ENCODE measurements at places on chromosomes 2 and 18.

- no peak for DNase-seq
Measured at GRCh38 chr2:208542465-208543041, 136.0 kb downstream of the PTH2R start.

GRCh38 chr18:48743886-48744285 is 205.1 kb downstream of the CTIF start:
- DNase-seq: no peak

- no peak for DNase-seq
Measured at GRCh38 chr2:211070547-211070946, 514.1 kb downstream of the CPS1 start.

DNA sequence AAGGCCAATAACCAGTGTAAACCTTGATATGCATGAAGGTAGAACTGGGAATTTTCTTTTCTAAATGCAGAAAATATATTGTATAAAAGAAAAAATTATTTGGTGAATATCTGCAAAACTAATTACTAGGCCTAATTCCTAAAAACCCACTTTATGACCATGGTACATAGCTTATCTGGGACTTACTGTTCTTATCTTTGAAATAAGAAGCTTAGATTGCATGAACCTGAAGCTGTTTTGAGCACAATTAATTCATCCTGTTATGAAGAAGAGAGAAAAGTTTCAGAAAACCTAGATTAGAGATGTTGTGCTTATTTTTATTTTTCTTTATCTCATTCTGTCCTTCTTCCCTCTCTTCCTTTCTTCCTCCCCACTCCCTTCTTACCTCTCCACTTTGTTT is 235.0 kb downstream of the GULP1 start:
- DNase-seq: no peak

- no peak for DNase-seq
Measured at GRCh38 chr2:69164061-69164778, 151.2 kb downstream of the ANTXR1 start.

GRCh38 chr2:240462073-240462706 is 26.7 kb downstream of the GPC1 start:
- DNase-seq: no peak

GRCh38 chr18:24118750-24119577 is 19.9 kb upstream of the CABYR start:
- DNase-seq: peak; percentile 82

DNA sequence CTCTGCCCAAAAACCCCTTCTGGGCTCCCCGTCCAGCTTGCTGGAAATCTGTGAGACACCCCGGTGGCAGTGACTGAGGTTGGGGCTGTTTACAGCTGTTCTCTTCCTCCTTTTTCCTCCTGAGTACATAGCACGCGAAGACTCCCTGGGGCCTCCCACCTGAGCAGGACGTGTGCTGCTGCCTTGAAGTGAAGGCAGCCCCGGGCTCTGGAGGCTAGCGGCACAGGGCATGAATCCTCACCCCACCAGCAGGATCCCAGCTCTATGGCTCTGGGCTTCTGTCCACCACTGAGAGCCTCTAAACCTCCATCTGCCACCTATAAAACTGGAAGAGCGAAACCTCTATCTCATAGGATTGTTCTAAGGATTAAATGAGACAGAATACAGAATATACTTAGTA is 182.5 kb downstream of the TMEM163 start:
- no peak for DNase-seq

GRCh38 chr2:115580784-115581183 is 1138.3 kb downstream of the DPP10 start:
- DNase-seq: no peak

GRCh38 chr18:63889626-63890025 is 2.1 kb downstream of the SERPINB2 start:
- no peak for DNase-seq

DNA sequence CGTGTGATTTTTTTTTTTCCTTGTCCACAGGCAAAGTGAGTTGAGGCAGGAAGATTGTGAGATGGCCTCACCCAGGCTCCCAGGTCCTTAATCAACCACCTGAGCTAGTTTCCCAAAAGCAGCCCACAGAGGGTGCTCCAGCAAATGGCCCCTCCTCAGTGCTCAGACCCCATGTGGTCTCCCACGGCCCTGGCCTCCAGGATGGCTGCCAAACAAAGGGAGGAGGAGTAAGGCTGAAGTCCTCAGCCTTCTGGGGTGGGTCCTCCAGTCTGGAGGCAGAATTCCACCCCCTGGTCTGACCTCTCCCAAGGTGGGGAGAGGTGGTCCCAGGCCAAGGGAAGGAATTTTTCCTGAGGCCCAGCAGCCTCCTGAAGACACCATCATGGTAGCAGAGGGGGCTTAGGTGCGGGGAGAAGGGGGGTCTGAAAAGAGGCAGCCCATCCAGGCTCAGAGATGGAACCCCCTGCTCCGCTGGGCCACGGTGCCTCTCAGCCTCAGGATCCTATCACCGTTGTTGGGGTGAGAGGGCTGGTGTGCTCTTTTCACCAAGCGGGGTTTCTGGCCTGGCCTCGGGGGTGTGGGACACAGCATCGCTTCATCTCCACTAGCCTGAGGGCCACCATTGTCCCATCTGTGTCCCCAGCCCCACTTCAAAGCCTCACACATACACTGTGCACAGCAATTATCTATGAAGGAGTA is 2.3 kb downstream of the NGEF start:
- no peak for DNase-seq

GRCh38 chr2:181517685-181518301 is 60.6 kb downstream of the ITGA4 start:
- no peak for DNase-seq

- DNase-seq: no peak
Measured at GRCh38 chr2:222108957-222109585, 189.7 kb downstream of the PAX3 start.

DNA sequence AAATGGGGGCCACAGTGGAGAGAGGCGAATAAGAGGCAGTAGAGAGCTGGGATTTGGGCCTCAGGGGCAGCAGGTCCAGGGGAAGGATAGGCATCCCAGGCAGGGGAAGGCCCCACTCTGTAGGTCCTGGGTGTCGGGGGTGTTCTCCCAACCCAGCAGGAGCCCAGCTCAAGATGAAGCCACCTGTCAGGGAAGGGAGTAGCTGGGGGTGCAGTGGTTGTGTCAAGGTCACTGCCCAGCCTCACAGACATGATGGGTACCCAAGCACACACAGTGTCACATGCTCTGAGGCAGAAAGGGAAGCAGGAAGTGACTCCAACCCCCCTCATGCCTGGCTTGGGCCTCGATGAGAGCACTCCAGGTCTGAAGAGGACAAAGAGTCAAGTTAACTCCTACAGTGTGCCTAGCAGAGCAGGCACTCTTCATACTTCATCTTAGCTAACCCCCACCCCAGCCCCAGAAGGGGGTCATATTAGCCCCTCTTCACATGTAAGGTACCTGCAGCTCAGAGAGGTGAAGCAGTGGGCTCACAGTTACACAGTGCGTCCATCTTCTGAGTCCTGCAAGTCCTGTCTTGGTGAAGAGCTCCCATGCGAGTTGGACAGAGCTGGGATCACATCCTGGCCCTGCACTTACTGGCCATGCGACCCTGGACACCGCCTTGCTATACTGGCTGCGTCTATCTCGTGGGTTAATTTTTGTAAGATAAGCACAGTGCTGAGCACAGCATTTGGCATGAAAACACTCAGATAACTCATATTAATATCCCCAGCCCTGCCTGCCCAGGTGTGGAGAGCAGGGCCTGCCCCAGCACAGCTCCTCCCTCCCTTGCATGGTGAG is 72.6 kb upstream of the DAPL1 start:
- DNase-seq: no peak

- no peak for DNase-seq
Measured at GRCh38 chr18:39951142-39951720, 2003.8 kb upstream of the PIK3C3 start.

DNA sequence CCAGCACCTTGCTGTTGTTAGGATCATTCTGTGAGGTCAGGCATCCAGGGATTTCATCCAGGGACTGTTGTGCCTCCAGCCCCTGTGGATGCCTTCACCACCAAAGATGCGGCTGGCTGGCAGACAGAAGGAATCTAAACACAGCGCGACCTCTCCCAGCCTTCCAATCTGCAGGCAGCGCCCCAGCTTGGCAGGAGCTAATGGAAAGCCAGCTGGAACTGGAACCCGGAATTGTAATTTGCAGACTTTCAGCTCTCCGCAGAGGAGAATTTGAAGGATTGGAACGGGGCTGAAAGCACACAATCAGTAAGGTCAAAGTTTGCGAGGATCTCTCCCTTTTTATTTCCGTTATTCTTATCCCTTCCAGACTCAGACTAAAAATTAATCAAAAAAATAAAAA is 127.8 kb downstream of the TRIB2 start:
- no peak for DNase-seq

DNA sequence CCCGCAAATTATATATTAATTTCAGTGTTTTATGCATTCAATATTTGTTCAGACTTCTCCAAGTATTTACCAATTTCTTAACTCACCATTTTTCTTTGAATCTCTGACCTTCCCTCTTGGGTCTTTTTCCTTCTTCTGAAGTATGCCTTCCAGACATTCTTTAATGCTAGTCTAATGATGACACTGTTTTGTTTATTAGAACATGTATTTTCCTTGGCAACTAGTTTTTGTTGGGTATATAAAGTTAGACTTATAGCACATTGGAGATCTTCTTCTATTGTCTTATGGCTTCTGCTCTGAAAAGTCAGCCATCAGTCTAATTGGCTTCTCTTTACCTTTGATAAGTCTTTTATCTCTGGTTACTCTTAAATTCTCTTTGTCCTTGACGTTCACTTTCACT is 423.2 kb upstream of the NRP2 start:
- DNase-seq: no peak

GRCh38 chr2:211512806-211513205 is 956.4 kb downstream of the CPS1 start:
- no peak for DNase-seq

GRCh38 chr2:83650161-83650560 is 808.9 kb downstream of the SUCLG1 start:
- no peak for DNase-seq

GRCh38 chr2:191178806-191179514 is 28.2 kb upstream of the STAT4 start:
- no peak for DNase-seq

DNA sequence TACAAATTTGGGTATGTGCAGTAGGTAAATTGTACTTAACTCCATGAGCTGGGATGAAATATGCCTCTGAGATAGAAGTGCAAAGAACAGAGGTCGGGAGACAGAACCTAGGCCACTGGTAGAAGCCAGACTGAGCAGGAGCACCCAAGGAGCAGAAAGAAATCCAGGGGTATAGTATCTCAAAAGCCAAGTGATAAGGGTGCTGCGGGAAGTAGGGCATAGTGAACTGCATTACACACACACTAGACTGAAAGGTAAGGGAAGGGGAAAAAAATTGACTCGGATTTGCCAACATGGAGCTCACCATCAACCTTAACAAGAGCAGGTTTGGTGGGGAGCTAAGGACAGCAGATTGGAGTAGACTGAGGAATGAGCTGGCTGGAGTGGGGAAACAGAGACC is 89.3 kb upstream of the TMEM247 start:
- no peak for DNase-seq

DNA sequence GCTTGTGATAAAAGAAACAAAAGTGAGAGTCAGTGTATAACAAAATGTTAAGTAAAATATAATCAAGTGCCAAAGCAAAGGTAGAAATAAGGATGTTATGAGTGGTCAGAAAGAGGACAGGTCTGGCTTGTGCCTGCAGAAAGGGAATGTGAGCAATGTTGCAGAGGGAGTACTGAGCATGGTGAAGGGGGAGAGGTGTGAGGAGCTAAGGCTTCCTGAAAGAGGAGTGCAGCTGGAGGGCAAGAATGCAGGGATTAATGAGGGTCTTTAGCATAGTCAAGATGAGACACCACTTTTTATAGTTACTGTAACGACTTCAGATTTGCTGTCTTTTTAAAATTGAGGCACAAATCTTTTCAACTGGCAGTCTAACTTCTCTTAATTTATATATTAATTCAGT is 22.0 kb upstream of the FIGN start:
- DNase-seq: no peak

DNA sequence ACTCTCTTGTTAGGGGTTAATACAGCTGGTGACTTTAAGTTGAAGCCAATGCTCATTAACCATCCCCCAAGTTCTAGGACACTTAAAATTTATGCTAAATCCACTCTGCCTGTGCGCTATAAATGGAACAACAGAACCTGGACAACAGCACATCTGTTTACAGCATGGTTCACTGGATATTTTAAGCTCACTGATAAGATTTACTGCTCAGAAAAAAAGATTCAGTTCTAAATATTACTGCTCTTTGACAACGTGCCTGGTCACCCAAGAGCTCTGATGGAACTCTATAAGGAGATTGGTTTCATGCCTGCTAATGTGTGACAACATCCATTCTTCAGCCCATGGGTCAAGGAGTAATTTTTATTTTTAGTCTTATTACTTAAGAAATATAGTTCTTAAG is 27.5 kb downstream of the RNF103 start:
- DNase-seq: no peak

- DNase-seq: no peak
Measured at GRCh38 chr18:48902856-48903601, 47.7 kb downstream of the SMAD7 start.

DNA sequence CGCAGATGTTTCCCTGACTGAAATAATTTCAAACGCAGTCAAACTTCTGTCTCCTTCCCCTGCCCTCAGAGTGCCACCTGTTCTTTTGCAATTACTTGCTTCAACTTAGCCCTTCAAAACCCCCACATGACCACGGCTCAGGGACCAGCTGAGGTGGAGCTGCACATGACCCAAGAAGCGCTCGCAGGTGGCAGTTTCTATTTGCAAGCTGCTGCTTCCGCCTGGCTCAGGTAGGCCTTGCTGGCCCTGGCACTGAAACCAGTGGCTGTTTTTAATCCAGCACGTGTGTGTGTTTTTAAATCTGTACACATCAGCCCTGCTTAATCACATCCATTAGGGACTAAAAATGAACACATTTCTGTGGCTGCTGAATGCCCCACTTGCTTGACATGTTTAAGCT is 95.3 kb downstream of the CCDC93 start:
- DNase-seq: peak; percentile 99

DNA sequence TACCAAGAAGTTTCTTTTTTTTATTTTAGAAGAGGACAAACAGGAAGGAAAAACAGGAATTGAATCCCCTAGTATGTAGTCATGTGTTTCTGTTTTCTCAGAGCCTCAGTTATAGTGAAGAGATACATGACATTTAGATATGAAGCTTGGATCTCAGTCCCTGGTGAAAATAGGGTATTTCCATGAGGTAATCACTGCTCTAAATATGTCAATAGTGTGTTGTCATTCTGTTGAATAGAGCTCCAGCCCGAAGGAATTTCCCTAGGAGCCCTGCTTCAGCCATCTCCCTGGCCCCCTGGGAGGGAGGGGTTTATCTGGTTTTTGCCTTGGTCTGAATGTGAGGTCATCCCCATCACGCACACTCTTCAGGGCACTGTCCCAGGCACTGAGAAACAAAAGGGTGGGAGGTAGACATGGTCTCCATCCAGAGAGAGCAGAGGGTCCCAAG is 47.1 kb upstream of the REL start:
- no peak for DNase-seq

- no peak for DNase-seq
Measured at GRCh38 chr2:197677056-197677455, 1.7 kb upstream of the RFTN2 start.

- DNase-seq: no peak
Measured at GRCh38 chr2:99403524-99403923, 66.3 kb downstream of the EIF5B start.

- no peak for DNase-seq
Measured at GRCh38 chr2:7013471-7014160, 96.4 kb downstream of the RNF144A start.

GRCh38 chr18:7977897-7978296 is 410.8 kb downstream of the PTPRM start:
- no peak for DNase-seq

Measured in MM.1S (cell line).